CD4-positive, CD25-positive, alpha-beta regulatory T cell (primary cell): ENCODE measurements at places on chromosomes 3 and 15.

DNA sequence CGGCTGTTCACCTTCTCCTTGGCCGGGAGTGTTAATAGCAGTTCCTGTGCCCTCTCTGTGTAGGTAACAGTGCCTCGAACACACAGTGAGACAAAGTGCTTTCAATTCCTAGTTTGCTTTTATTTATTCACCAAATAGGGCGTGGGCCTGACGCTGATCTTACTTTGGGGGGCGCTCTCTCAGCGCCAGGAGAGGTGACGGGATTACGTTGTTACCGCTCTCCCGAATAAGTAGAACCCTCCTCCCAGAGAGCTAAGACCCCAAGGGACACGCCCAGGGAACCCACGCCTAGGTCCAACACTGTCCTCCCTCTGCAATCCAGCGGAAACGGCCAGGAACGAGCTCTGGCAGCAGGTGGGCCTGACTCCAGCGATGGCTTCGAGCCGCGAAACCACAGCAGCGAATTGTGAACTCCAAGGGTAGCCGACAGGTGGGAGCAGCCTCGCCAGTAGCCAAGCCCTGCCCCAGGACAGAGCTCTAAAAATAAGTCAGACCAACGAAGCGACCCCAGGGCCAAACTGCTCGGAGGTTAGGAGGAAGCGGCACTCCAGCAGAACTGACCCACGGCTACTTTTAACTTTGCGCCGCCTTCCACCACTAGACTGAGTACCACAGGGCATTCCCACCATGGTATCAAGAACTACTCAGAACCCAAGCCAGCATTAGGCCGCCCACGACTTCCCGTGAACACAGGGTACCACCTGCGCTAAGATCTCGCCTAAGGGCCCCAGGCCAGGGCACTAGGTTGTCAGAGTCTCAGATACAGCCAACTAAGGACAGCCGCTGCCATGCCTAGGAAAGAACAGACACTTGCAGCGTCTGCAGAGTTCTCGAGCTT is 1.6 kb upstream of the SIN3A start:
- peak; percentile 35 for DNase-seq

DNA sequence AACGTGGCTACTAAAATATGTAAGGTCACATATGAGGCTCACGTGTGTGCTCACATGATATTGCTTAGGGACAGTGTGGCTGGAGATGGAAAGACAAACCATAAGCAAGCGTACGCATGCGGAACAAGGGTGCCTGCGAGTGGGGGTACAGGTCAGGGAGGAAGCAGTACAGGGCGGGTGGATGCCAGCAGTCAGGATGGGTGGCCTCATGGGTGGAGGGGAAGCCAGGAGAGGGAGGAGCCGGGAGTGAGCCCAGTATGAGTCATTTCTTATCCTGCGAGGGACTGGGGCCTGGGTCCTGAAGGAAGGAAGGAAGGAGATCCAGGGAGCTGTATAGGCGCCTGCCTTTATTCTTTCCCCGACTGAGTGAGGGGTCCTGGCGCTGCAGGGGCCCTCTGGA is 42.0 kb upstream of the CGNL1 start:
- no peak for DNase-seq

GRCh38 chr3:113275583-113275928 is 64.2 kb downstream of the BOC start:
- DNase-seq = no peak

DNA sequence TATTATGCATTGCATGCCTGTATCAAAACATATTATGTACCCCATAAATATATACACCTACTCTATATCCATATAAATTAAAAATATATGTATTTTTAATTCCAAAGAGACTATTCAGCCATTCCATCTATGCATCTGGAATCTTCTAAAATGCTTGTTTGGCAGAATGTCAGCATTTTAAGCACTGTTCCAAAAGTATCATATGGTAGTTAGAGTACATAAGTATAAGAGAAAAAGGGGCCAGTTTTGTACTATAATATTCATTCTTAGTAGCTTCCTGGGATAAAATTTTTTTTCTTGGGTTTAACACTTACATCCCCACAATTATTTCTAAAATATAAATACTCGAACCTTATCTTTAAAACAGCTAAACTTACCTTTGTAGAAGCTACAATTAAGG is 60.4 kb upstream of the COL6A6 start:
- no peak for DNase-seq

DNA sequence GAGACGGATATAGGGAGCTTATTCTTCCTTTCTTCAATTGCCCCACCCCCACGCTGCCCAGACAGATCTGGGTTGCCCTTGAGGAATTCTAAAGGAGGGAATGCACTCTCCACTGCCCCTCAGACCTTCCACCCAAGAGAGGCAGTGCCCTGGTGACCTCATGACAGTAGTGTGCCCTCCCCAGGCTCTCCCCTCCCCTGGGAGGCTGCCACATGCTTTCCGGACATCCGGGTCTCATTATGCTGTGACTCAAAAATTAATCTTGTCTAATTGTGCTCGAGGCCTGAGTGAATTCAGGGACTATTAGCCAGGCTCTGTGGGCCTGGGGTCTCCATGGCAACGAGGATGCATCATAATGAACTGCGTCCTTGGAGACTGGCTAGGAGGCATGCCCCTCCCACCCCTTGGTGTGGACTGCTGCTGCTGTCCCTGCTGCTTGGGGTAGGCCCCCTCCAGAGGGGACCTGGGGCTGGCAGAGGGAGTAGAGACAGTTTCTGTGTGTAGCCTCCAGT is 20.8 kb downstream of the CORO2B start:
- DNase-seq = no peak
